ENCODE measurements at places on chromosomes 16 and 17.

- no peak for DNase-seq
These were observed 135.6 kb downstream of the PARN start for GRCh38 chr16:14494396-14494966.

DNA sequence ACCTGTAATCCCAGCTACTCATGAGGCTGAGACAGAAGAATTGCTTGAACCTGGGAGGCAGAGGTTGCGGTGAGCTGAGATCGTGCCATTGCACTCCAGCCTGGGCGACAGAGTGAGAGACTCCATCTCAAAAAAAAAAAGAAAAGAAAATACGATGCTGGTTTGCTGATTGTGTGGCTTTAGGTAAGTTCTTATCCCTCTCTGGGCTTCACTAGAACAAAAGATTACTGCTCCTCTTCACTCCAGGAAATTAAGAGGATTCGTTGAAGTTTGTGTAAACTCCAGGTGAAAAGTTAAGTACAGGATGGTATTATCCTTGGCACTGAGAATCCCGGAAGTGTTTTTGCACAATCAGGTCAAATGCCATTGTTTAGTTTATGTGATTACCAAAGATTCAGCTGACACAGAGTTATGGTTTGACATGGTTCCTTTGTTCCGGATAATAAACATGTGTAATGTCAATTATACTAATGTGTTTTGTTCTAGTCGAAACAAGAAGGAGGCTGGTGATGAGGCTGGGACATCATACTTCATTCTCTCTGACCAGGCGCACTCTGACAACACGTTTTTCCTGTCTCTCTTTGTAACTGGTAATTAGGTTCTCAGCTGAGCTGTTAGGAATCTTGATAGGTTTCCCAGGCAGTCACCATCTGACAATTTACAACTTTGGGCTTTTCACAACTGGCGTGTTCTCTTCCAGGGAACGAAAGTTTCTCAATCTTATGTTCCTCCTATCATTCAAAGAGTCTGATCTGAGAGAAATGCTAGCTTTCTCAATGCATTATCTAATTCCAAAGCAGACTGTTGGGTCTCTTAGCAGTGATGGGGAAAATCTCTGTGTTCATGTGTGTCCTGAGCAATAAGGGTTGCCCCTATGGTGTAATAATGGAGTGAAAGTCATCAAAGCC lies 10.8 kb upstream of the TAOK1 start:
- DNase-seq = no peak

GRCh38 chr16:86012221-86012620 lies 113.3 kb downstream of the IRF8 start:
- no peak for DNase-seq

- no peak for DNase-seq
These were observed 47.8 kb upstream of the TBX2 start for GRCh38 chr17:61351745-61352407.

DNA sequence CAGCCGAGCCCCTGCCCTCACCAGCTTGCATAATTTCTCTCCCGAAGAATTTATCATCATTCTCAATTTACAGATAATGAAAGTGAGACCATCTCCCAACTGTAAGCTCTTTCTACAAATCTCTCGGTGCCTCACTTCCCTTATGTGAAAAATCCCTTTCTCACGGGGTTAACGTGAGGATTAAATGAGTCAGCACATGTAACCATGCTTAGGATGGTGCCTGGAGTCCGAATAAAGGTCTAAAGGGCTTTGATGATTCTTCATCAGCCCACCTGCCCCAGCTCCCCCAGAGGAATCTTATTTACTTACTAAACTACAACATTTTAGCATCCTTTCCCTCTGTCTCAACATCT lies 24.8 kb upstream of the PIK3R6 start:
- no peak for DNase-seq

DNA sequence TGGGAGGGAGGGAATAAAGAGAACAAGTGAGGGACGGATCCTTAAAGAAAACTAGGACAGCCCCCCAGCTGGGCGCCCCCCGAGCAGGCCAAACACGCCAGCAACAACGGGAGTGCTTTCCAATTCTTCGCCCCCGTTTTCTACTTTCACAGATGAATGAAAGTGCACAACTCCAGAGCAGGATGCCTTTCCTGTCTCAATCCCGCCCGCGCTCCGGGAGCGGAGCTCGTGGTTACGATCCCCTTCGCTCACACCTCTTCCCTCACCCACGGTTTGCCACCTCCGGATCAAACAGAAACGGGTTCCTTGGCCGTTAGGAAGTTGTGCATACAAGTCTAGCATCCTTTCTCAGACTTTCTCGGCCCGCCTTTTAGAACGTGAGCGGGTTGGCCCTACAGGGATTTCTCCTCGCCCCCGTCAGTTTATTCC lies 680 bp downstream of the SKA2 start:
- peak; percentile 37 for DNase-seq

- no peak for DNase-seq
These were observed 163.6 kb upstream of the C17orf78 start for GRCh38 chr17:37212179-37212578.

GRCh38 chr16:81429045-81429521 lies 15.5 kb upstream of the CMIP start:
- no peak for DNase-seq

GRCh38 chr16:4968879-4969483 lies 10.9 kb downstream of the SEC14L5 start:
- no peak for DNase-seq

- DNase-seq = peak; percentile 44
These were observed 791 bp upstream of the SUPT4H1 start for GRCh38 chr17:58352596-58353388.

DNA sequence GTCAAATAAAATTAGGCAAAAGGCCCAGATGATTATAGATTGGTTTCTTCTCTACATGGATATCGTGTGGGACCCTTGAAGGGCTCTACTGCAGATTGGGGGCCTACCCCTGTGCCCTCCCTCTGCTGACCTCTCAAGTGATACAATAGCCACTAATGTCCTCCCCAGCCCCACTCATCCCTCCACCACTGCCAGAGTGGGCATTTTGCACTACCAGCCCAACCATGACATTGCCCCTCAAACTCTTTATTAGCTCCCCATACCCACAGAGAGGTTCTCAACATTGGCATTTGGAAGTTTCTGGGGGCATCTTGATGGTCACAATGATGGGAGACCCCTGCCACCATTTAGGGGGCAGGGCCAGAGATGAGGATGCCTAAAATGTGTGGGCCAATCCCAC lies 41.8 kb downstream of the CCDC182 start:
- no peak for DNase-seq

GRCh38 chr17:74737299-74738050 lies 419 bp downstream of the RAB37 start:
- DNase-seq = no peak

DNA sequence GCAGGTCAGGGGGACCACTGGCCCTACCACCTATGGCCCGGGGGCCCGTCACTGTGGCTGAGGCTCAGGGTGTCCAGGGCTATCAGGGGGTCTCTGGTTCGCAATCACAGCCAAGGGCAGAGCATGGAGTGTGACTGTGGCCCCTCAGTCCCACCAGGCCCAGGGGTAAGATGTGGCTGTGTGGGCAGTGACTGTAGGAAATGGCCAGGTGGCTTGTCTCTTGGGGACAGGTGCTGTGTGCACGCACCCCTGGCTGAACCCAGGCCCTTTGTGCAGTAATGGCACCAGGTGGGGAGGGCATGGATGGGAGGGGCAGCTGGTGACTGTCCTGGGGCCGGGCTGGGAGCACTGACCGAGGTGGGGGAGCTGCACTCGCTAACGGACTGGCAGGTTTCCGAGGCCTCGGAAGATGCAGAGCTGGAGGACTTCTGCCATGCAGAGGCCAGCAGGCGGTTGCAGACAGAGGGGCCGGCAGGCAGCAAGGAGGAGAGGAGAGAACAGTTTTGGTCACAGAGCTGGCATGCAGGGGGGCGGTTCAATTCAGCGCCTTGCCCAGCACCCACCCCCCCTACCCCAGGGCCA lies 18.8 kb downstream of the IL34 start:
- DNase-seq = no peak

DNA sequence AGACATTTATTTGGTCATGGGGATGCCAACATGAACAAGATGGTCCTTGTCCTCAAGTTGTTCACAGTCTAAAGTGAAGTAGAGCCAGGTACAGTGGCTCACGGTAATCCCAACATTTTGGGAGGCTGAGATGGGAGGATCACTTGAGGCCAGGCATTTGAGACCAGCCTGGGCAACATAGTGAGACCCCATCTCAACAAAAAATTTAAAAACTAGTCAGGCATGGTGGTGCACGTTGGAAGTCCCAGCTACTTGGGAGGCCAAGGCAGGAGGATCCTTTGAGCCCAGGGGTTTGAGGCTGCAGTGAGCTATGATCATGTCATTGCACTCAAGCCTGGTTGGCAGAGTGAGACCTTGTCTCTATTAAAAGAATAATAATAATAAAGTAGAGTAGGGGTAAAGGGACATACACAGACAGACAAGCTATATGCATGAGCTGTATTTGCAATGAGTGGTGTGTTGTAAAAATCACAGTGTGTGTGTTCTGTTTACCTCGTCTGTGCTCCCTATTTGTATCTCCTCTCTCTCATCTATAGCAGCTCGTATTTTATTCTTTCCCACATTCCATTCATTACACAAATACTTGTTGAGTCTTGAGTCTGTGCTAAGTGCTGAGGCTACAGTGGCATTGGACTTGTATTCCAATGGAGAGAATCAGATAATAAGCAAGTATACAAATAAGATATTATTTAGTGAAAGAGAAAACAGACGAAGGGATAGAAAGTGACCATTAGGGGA lies 73.9 kb upstream of the DHX40 start:
- DNase-seq = no peak

- no peak for DNase-seq
These were observed 45.0 kb downstream of the LDHD start for GRCh38 chr16:75071621-75072020.

DNA sequence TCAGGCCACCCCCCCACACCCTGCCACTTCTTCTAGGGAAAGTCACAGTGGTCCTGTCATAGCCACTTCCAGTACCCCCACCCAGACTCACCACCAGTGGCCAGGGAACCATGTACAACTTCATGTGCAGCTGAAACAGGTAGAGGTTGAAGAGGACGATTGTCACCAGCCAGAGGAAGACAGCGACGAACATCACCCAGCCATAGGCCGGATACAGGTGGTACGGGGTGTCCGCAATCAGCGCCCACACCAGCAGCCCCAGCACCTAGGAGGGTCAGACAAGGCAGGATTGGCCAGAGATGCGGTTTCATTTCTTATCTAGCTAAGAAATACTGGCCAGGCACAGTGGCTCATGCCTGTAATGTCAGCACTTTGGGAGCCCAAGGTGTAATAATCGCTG lies 16.7 kb downstream of the ARL2BP start:
- no peak for DNase-seq

- no peak for DNase-seq
These were observed 693 bp downstream of the NDRG4 start for GRCh38 chr16:58500430-58501241.

DNA sequence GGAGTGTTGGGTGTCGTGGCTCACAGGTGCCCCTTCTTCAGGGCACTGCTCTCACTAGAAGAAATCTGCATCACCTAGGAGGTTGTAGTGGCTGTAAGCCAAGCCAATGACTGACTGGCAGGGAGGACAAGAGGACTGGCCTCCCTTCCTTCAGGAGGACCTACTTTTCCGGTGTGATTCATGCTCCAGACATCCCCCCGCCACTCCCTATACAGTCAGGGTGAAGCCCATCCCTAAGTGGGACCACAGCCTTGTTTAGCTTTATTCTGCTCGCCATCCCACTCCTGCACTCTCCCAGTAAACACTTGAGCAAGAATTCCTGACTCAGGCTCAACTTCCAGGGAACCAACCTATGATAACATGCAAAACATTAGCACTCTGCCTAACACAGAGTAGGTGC lies 67.0 kb downstream of the PLCG2 start:
- DNase-seq = no peak

- DNase-seq = peak; percentile 96
These were observed at the start of gene FASN for GRCh38 chr17:82098169-82098938. Gene FASN (minus strand): TSS chr17:82098236. CDS start chr17:82096445, 1,791 bp downstream.

GRCh38 chr17:31481783-31482081 lies 90.3 kb downstream of the RAB11FIP4 start:
- DNase-seq = no peak

DNA sequence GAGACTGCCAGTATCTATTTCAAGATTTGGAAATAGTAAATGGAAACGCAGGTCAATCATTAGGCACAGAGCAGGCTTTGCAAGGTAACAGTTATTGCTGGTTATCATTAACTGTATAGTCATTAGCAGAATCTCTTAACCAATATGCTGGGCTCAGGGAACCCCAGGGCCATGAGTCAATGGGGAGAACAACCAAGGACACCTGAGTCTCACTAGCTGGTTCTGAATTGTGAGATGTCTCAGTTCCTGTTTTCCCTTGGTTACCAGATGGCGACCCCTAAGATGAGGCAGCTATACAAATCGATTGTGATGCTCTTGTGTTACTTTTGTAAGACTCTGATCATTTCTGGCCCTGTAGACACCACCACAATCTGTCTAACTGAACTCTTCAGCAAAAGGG lies 385.3 kb downstream of the HAPSTR1 start:
- no peak for DNase-seq

DNA sequence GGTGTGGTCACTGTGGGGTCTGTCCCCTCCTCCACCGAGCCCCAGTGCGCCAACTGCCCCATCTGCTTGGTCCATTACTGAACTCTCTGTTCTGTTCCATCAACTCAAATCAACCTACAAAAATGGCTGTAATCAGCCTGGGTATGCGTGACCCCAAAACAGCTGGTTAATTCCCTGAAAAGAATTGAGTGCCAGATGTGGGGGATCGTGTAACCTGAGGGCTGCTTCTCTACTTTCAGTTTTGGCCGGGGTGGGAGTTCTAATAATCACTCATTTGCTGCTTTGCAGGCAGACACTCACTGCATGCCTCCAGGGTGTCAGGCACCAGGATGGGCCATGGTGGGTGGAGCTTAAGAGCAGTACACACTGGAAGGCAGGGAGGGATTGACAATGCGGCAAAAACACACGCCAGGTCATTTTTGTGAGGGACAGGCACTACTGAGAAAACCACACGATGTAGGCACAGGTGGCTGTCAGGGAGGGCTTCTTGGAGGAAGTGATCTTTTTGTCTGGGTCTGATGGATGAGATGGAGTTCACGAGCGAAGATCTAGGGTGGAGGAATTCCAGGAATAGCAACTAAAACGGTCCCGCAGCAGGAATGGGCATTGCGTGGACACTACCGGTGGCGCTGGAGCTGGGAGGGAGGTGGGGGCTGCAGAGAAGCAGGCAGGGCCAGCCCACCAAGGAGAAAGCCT lies 30.4 kb upstream of the SSTR5 start:
- DNase-seq = no peak

- no peak for DNase-seq
These were observed 50.3 kb upstream of the BRD7 start for GRCh38 chr16:50419116-50419515.

DNA sequence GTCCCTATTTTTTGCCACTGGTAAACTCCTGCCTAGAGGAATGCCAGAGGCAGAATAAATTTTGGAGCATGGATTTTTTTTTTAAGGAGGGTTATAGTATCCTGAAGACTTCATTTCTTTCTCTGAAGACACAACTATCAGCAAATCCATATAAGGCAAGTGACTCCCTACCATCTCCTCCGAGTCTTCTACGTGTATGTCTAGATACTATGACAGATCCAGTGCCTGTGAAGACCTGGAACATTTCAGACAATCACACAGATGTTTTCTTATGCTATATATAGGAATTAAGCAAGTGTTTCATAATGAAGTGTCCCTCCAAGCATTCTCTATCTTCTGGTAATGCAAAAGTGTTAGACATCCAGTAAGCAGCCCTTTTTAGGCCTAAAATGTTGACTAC lies 255.5 kb upstream of the TBX2 start:
- no peak for DNase-seq

- DNase-seq = no peak
These were observed 7.5 kb upstream of the EDC4 start for GRCh38 chr16:67865318-67865717.
